ENCODE measurements at places on chromosomes 16 and 17. TPM values are rescaled to one million over a fixed set of nuclear protein-coding genes. Genes with fewer than 3 reads are reported as not detected.

Gene TBC1D3H
- not detected for total RNA-seq

- H3K27ac ChIP-seq = no peak overlapping the region
- no peaks in the 10 kb centered on the region for H3K27me3 ChIP-seq
- DNase-seq = no peak
- no peaks in the 10 kb centered on the region for H3K36me3 ChIP-seq
- no peaks in the 10 kb centered on the region for H3K4me1 ChIP-seq
Measured at GRCh38 chr17:73560661-73561060, 83.6 kb downstream of the SDK2 start.

- no peaks in the 10 kb centered on the region for H3K4me1 ChIP-seq
- no peaks in the 10 kb centered on the region for H3K36me3 ChIP-seq
- no peak overlapping the region for H3K27ac ChIP-seq
- no peaks in the 10 kb centered on the region for H3K27me3 ChIP-seq
Measured at GRCh38 chr16:55555436-55555835, 11.0 kb upstream of the CAPNS2 start.

Gene CRYM
- 98.5 TPM for total RNA-seq

DNA sequence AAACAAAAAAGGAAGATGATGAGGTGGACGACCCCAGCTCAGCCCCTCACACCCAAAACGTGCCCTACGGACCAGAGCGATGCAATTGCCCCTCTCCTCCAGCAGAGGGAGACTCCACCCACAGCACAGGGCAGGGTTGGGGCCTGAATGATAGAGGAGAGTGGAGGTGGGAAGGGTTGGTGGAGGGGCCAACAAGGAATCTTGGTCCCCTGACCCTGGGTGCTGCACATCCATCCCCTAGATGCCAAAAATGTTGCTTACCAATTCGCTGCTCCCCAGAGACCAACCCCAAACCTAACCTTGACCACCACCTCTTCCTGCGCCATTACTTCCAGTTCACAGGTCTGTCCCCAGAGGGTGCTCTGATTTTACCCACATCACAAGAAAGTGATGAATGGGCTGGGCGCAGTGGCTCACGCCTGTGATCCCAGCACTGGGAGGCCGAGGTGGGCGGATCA, 12.9 kb downstream of the P2RX5 start:
- H3K36me3 ChIP-seq = no peaks in the 10 kb centered on the region
- no peak overlapping the region for H3K27ac ChIP-seq
- no peak for DNase-seq

DNA sequence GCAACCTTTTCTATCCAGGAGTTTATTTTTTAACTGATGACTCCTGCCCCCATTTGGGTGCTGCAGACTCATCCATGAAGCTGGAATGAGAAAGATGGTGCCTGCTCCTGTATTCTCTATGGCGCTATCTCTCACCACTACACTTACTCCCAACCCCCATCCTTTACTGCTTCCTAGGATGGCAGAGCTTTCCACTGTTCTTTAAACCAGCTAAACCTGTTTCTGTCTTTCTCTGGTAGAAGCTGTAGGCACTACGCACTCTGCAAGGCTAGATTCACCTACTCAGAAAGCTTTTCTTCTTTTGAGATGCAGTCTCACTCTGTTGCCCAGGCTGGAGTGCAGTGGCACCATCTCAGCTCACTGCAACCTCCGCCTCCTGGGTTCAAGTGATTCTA, 47.0 kb downstream of the ADAMTS18 start:
- no peaks in the 10 kb centered on the region for H3K4me1 ChIP-seq
- no peak for DNase-seq
- no peak overlapping the region for H3K4me3 ChIP-seq
- no peak overlapping the region for H3K27ac ChIP-seq
- H3K36me3 ChIP-seq = no peaks in the 10 kb centered on the region

DNA sequence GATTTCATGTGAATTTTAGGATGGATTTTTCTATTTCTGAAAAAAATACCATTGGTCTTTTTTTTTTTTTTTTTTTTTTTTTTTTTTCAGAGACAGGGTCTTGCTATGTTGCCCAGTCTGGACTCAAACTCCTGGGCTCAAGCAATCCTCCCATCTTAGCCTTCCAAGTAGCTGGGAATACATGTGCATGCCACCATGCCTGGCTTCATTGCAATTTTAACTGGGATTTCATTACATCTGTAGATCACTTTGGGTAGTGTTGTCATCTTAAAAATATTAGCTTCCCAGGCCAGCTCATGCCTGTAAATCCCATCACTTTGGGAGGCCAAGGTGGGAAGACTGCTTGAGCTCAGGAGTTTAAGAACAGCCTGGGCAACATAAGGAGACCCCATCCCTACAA, 54.8 kb downstream of the TOM1L2 start:
- H3K27me3 ChIP-seq = no peaks in the 10 kb centered on the region
- no peak overlapping the region for H3K27ac ChIP-seq
- H3K36me3 ChIP-seq = no peaks in the 10 kb centered on the region
- no peak for DNase-seq

DNA sequence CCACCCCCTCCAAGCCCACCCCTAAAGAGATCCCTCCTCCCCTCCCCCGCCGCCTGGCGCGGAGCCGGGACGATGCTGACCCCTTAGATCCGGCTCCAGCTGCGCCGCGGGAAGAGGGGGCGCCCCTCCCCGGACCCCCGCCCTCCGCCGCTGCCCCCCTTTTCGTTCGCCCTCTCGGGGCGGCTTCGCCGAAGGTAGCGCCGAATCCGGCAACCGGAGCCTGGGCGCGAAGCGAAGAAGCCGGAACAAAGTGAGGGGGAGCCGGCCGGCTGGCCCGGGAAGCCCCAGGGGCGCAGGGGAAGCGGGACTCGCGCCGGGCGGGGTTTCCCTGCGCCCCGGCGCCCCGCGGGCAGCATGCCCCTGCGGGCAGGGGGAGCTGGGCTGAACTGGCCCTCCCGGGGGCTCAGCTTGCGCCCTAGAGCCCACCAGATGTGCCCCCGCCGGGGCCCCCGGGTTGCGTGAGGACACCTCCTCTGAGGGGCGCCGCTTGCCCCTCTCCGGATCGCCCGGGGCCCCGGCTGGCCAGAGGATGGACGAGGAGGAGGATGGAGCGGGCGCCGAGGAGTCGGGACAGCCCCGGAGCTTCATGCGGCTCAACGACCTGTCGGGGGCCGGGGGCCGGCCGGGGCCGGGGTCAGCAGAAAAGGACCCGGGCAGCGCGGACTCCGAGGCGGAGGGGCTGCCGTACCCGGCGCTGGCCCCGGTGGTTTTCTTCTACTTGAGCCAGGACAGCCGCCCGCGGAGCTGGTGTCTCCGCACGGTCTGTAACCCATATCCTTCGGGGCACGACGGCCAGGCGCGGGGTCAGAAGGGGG, 623 bp downstream of the CACNA1G start:
- H3K27ac ChIP-seq = no peak overlapping the region
- H3K4me3 ChIP-seq = peak overlapping the region; percentile 55
- peaks cover 25% of the 10 kb centered on the region for H3K4me1 ChIP-seq
- peaks cover 27% of the 10 kb centered on the region for H3K27me3 ChIP-seq
- DNase-seq = no peak
- no peaks in the 10 kb centered on the region for H3K36me3 ChIP-seq

Gene MYH1
- total RNA-seq = not detected

DNA sequence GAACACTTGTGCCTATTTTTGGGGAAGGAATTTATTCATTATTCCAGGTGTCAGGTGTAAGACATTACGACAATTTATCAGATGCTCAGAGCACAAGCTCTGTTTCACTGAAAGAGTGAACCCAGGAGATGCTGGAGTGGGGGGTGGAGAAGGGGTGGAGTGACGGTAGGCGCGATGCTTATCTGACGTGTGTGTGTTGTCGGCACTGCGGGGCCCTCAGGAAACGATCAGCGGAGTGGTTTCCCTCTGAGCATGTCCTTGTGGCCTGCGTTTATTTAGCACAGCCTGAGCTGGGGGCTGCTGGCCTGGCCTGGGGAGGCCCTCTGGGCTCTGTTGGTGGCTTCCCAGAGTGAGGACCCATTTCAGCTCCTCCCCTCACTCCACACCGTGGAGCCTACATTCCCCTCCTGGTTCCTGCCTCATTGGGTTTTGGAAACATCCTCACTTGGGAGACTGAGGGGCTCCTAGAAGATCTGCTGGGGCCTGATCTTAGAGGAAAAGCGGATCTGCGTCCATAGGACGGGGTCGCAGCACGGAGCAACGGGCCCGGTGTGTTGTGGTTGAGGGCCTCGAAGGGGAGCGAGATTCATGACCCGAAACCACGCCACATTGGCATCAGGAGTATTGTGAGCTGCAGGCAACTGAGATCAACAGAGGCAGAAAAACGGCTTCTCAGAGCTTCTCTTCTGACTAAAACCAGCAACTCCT, 19.0 kb upstream of the GNG13 start:
- peaks cover 6% of the 10 kb centered on the region for H3K27me3 ChIP-seq
- no peak for DNase-seq
- H3K4me3 ChIP-seq = no peak overlapping the region
- H3K4me1 ChIP-seq = no peaks in the 10 kb centered on the region
- H3K36me3 ChIP-seq = no peaks in the 10 kb centered on the region

- peaks cover 38% of the 10 kb centered on the region for H3K27me3 ChIP-seq
- no peaks in the 10 kb centered on the region for H3K36me3 ChIP-seq
- no peaks in the 10 kb centered on the region for H3K4me1 ChIP-seq
- no peak overlapping the region for H3K4me3 ChIP-seq
- no peak for DNase-seq
Measured at GRCh38 chr16:13077816-13078215, 176.4 kb downstream of the SHISA9 start.

DNA sequence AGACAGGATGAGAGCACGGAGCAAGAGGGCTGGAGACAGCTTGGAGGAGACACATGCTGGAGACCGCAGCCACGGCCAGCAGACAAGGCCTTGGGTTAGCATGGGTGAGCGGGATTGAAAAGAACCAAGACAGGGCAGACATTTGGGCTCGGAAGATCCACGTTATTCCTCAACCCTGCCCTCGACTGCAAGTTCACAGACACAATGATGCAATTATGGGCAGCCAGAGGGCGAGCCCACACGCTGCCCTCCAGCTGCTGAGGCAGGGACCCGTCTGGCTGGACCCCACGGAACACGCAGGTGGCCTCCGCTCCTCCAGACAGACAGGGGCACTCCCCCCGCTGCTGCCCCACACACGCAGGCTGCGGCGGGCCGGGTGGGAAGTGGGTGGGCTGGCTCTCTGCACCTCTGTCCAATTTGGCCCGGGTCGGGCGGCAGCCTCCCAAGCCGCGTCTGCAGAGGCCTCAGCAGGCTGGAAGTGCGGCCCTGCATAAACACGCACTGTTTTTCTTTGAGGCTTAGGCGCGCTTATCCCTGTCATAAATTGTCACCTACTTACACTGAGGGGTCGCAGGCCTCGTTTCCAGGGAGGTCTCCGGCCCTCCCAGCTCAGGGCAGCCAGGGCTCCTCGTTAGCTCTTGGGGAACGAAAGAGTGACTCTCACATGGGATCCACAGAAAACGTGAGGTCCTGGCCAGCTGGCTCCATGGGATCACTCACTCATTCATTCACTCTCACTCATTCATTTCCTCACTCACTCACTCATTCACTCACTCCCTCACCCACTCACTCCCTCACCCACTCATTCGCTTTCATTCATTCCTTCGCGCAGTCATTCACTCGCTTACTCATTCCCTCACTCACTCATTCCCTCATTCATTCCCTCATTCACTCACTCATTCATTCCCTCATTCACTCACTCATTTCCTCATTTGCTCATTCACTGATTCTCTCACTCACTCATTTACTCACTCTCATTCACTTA, 303.9 kb downstream of the C16orf95 start:
- no peaks in the 10 kb centered on the region for H3K36me3 ChIP-seq
- H3K4me1 ChIP-seq = no peaks in the 10 kb centered on the region
- H3K27me3 ChIP-seq = no peaks in the 10 kb centered on the region
- peak; percentile 44 for DNase-seq
- no peak overlapping the region for H3K27ac ChIP-seq

Gene PRSS27
- 0.19 TPM for total RNA-seq

DNA sequence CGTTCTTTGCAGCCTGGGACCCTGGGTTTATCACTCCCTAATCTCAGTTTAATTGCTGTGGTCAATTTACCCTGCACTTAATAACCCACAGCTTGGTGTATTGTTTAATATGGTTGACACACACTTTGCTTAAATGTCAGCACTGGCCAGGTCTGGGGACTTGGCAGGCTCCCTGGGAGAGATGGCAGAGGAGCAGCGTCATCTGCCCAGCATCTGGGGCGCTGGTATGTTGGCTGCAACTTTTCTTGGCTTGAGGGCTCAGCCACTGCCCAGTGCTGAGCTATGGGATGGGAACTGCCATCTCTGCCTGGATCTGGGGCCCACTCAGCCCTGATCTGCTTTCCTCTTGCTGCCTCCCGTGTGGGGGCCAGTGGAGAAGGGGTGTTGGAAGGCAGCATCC, 115.7 kb upstream of the IRX3 start:
- peak overlapping the region; percentile 39 for H3K27ac ChIP-seq
- no peak overlapping the region for H3K4me3 ChIP-seq
- peak; percentile 82 for DNase-seq
- no peaks in the 10 kb centered on the region for H3K4me1 ChIP-seq

Gene TEX14
- total RNA-seq = 0.08 TPM

Gene MILR1
- total RNA-seq = 2.4 TPM

- DNase-seq = no peak
- peaks cover 18% of the 10 kb centered on the region for H3K4me1 ChIP-seq
- H3K27ac ChIP-seq = no peak overlapping the region
- no peaks in the 10 kb centered on the region for H3K27me3 ChIP-seq
- no peak overlapping the region for H3K4me3 ChIP-seq
- no peaks in the 10 kb centered on the region for H3K36me3 ChIP-seq
Measured at GRCh38 chr17:39351508-39351907, 49.9 kb downstream of the FBXL20 start.

Gene SDR42E2
- not detected for total RNA-seq

GRCh38 chr17:38705803-38706504, 881 bp downstream of the MLLT6 start:
- H3K4me3 ChIP-seq = peak overlapping the region; percentile 88
- H3K4me1 ChIP-seq = peaks cover 18% of the 10 kb centered on the region
- H3K27ac ChIP-seq = peak overlapping the region; percentile 98
- H3K27me3 ChIP-seq = no peaks in the 10 kb centered on the region
- H3K36me3 ChIP-seq = peaks cover 20% of the 10 kb centered on the region

DNA sequence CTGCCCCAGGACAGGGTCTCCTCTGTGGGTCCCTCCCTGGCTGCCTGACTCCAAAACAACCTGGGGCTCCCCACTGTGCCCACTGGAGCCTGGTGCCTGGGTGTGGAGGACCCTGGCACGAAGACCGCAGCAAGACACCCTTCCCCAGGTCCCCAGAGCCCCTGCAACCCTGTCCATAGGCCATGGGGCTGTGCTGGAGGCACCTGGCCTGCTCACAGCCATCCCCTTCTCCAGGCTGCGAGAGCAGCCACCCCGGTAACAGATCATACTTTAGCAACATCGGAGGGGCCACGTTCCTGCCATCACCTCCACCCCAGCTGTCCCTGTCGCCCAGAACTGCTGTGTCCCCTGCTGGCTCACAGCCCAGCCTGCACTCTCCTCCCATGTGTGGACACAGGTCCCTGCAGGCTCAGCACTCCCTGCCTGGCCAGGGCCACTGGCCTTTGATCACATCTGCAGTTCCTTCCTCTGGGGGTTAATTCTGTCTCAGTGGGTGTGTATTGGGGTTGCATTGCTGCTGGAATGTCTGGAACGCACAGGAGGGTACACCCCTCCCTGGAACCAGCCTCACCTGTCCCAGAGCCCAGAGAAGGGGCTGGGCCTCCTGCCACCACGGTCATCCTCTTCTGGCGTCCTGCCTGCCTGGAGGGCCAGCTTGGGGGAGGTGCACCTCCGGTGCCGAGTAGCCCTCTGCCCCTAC, 12.2 kb downstream of the PPL start:
- peaks cover 2% of the 10 kb centered on the region for H3K36me3 ChIP-seq
- no peaks in the 10 kb centered on the region for H3K27me3 ChIP-seq
- H3K27ac ChIP-seq = no peak overlapping the region
- H3K4me3 ChIP-seq = no peak overlapping the region
- no peak for DNase-seq
- no peaks in the 10 kb centered on the region for H3K4me1 ChIP-seq
